ENCODE measurements at places on chromosomes 7 and 10. TPM values are rescaled to one million over a fixed set of nuclear protein-coding genes. Genes with fewer than 3 reads are reported as not detected.

- DNase-seq = no peak
Observed at GRCh38 chr10:127315888-127316287, 119.5 kb upstream of the INSYN2A start.

GRCh38 chr7:43242628-43243255 lies 130.3 kb downstream of the HECW1 start:
- DNase-seq = no peak

- DNase-seq = no peak
Observed at GRCh38 chr10:126931544-126931943, 26.3 kb downstream of the DOCK1 start.

PON3 gene
- not detected for total RNA-seq

- no peak for DNase-seq
Observed at GRCh38 chr10:125631806-125632205, 51.2 kb downstream of the TEX36 start.

DNA sequence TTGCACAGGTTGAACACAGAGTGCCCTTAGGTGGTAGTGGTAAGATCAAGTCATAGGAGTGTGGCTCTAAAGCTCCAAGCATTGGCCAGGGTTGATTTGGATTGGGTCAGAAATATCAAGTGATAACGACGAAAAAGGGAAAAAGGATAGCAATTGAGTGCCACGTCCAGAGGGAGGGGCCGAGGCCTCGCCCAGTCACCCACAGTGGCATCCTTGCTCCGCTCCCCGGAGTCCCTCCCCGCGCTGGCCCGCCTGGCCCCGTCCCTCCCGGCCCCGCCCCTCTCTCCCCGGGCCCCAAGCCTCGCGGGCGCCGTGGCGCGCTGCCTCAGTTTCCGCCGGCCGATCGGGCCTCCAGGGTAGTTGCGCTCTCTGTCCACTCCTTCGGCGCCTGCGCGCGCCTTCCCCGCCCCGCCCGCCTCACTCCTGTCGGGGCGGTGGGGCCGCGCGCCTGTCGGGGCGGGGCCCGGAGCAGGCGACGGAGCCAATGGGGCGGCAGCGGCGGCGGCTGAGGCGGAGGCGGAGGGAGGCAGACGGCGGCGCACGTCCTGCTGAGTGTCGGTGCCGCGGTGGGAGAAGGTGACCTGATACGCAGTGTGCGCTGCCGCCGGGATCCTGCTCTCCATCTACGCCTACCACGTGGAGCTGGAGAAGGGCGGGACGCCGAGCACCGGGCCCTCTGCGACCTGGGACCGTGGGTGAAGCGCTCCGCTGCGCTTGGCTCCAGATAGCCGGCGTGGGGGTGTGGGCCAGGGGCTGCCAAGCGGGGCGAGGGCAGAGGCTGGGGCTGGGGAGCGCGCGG lies 209.1 kb upstream of the ZNF722 start:
- DNase-seq = no peak

CCM2 gene
- 57.8 TPM for total RNA-seq

DNA sequence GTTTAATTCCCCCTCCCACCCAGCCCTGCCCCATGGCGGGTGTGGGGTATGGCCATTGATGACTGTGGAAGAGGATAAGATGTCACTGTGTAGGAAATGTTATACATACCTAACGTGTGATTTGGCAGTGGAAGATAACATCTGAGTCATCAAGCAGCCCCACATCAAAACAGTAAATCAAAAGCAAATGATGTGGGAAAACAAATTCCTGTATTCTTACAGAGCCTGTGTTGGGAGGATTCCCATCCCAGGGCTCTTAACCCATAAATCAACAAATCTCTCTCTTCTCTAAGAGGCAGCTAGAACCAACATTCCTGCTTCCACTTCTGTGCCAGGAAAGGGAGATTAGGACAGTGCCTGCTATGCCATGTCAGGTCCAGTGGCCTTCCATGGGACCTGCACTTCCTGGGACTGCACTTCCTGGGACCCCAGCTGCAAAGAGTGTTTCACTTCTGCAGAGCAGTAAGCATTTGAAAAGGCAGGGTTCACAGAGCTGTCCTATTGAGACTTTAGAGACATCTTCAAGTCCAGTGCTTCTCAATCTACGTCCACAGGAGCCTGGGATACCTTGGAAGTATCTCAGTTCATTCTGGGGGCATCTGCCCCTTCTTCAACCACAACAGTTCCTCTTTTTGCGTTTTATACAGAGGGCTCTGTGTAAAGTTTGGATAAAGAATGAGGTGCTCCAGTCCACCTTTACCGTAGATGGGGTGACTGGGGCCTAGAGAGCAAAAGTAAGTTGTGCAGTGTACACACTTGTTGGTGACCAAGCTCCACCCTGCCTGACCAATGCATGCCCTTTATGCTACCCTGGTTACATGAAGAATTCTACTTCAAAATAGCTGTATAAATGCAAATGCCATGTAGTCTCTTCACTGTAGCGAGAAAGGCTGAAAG lies 45.7 kb downstream of the ATXN7L1 start:
- DNase-seq = peak; percentile 98

- DNase-seq = no peak
Observed at GRCh38 chr7:34067005-34067778, 161.9 kb downstream of the BMPER start.
